ENCODE measurements at places on chromosomes 12 and 14.
A peak's percentile ranks its signal among the peaks of the same experiment; 100 is the strongest.

GRCh38 chr14:90924621-90925340 lies 108.6 kb upstream of the TTC7B start:
- DNase-seq = no peak

GRCh38 chr14:38280081-38280480 lies 24.2 kb upstream of the CLEC14A start:
- no peak for DNase-seq

GRCh38 chr12:28527631-28528249 lies 337.5 kb downstream of the CCDC91 start:
- DNase-seq = no peak

GRCh38 chr12:104094284-104094683 lies 30.0 kb downstream of the HCFC2 start:
- DNase-seq = no peak

GRCh38 chr12:68410018-68410660 lies 78.0 kb upstream of the MDM1 start:
- no peak for DNase-seq

- no peak for DNase-seq
Observed at GRCh38 chr12:117590999-117591398, 229.6 kb upstream of the NOS1 start.

GRCh38 chr14:78010688-78011087 lies 159.5 kb upstream of the NRXN3 start:
- DNase-seq = no peak

DNA sequence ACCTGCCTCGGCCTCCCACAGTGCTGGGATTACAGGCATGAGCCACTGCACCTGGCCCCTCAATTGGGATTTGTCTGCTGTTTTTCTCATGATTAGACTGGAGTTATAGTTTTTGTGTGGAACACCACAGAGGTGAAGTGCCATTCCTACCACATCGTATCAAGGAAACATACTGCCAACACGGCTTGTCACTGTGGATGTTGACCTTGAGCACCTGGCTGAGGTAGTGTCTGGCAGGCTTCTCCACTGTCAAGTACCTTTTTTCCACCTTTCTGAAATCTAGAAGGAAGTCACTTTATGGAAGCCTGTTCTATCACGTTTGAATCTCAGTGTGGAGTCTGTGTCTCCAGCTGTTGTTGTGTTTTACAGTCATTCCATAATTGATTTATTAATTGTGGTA lies 21.4 kb upstream of the SEL1L start:
- no peak for DNase-seq

- peak; percentile 42 for DNase-seq
Observed at GRCh38 chr12:22100958-22101748, 55.1 kb downstream of the CMAS start.

- DNase-seq = no peak
Observed at GRCh38 chr12:124529565-124530276, 37.7 kb downstream of the NCOR2 start.

- no peak for DNase-seq
Observed at GRCh38 chr14:70696026-70696425, 54.3 kb downstream of the TTC9 start.

GRCh38 chr14:21118933-21119332 lies 18.1 kb downstream of the TMEM253 start:
- no peak for DNase-seq

DNA sequence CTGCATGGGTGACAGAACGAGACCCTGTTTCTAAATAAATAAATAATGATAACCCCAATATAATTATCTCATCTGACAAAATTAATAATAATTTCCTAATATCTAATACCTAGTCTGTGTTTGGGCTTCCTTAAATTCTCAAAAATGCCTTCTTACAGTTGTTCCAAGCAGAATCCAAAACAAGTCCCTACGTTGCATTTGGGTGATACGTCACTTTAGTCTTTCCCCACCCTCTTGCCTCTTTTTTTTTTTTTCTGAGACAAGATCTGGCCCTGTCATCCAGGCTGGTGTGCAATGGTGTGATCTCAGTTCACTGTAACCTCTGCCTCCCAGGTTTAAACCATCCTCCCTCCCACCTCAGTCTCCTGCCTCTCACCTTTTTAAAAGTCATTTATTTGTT lies 26.7 kb downstream of the VEZT start:
- DNase-seq = no peak

DNA sequence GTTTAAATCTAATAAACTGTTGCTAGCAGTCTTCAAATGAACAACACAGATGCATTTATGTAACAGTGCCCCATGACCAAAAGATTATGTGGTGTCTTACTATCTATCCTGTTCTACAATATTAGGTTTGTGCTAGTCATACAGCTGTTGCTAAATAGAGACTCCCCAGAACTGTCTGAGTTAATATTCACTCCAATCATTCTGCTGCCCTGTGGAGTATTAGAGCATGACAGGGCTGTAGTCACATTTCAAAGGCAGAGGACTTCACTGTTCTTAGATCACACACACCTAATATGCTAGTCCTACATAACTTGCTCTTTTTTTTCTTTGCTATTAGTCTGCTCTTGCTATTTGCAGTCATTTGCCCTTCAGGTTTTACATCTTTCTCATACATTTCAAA lies 157.6 kb upstream of the MDGA2 start:
- DNase-seq = no peak

DNA sequence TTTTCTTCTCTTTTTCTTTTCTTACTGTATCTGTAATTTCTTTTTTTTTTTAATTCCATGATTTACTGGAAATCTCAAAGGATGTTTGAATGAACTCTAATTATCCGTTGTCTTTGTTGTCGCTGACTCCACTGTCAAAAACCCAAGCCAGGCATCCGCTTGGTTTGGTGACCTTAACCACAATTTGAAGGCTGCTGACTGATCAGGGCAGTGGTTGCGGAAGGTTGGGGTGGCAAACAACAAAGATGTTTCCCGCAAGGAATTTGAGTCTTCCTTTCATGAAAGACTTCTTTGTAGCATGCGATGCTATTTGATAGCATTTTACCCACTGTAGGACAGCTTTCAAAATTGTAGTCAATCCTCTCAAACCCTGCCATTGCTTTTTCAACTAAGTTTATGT lies 1013.8 kb downstream of the DIO2 start:
- DNase-seq = no peak

- DNase-seq = no peak
Observed at GRCh38 chr14:95062220-95062619, 95.1 kb downstream of the DICER1 start.

GRCh38 chr12:19248929-19249602 lies 119.5 kb downstream of the PLEKHA5 start:
- DNase-seq = no peak

- no peak for DNase-seq
Observed at GRCh38 chr12:5520037-5520436, 88.1 kb downstream of the NTF3 start.

DNA sequence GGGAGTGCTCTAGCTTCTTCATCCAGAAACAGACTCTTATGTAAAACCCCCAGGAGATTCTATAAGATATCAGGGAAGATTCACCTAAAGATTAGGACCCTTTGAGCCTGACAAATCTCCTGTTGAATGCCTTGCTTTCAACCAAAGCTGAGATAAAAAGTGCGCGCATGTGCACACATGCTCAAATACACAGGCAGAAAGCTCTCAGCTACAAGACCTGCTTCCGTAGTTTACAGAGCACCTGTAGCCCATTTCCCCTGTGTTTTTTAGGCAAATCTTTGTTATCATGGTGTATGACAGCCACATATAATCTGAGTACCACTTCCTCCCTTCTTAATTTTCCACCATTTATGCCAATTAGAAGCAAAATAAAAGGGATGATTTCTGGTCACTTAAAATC lies 866.9 kb downstream of the NRXN3 start:
- DNase-seq = no peak

GRCh38 chr12:49673446-49674317 lies 33.5 kb downstream of the FMNL3 start:
- no peak for DNase-seq

DNA sequence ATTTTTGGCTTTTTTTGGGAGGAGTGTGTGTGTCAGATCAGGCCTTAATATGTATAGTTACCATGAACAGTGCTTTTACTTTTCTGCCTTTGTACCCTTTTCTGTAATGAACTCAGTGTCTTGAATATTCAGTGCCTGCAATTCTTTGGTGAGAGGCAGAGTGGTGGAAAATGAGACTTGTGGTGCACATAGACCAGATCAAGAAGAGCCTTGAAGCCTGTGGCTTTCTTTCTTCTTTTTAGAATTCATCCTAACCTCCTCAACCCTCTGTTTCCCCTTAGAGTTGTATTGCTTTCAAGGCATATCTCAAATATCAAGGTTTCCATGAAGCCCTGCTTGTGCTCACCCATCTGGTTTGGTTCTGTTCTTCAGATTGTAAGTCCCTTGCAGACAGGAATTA lies 2.6 kb downstream of the YLPM1 start:
- DNase-seq = no peak

GRCh38 chr12:110224379-110225304 lies 56.4 kb upstream of the ATP2A2 start:
- no peak for DNase-seq

GRCh38 chr12:109178532-109178931 lies 62.1 kb downstream of the ACACB start:
- DNase-seq = no peak

GRCh38 chr12:88200029-88200428 lies 57.9 kb downstream of the TMTC3 start:
- DNase-seq = no peak

DNA sequence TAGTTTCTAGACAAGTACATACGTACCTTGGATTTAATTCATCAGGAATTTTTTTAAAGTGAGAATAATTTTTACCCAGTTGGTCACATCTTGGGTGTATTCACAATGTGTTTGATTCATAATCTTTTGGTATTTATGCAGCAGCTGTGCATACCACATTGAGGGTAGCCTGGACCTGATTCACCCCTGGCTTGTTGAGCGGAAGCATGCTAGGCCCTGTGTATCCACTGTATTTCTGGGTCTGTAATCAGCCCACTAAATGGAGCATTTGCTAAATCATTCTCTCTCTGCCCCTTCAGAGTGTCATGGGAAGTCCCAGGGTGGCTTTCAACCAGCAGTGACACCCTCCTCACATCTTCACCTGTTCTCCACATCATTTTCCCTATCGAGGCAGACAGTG lies 203.8 kb upstream of the RGS6 start:
- no peak for DNase-seq

GRCh38 chr14:23660290-23661226 lies 24.4 kb downstream of the DHRS2 start:
- DNase-seq = peak; percentile 73

- peak; percentile 29 for DNase-seq
Observed at GRCh38 chr12:46373301-46374296, 1.0 kb upstream of the SLC38A2 start.

GRCh38 chr12:28828318-28828717 lies 320.8 kb upstream of the FAR2 start:
- DNase-seq = no peak

- no peak for DNase-seq
Observed at GRCh38 chr12:95838125-95838524, 20.6 kb upstream of the SNRPF start.

GRCh38 chr12:118061873-118062843 lies 1.2 kb upstream of the WSB2 start:
- no peak for DNase-seq

DNA sequence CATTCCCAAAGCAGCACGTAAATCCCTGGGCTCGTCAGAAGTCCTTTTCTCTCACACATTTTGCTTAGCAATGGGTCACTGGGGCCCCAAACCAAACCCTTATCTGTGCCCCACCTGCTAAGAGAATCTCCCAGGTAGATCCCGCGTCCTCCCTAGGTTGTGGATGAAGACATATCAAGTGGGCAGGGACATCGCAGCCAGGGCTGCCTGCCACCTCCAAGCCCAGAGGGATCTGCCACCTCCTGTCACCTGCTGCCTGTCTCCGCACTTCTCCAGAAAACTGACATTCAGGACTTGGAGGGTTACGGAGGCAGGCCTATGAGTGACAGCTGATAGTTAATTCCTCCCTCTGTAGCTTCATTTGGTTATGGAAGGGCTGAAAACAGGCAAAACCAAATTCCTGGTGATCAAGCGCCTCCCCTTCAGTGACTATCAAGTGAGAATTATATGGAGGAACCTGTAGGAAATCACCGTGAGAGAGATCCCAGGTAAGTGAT lies 19.5 kb downstream of the BCL11B start:
- no peak for DNase-seq

GRCh38 chr14:85695300-85695699 lies 165.4 kb downstream of the FLRT2 start:
- DNase-seq = no peak

DNA sequence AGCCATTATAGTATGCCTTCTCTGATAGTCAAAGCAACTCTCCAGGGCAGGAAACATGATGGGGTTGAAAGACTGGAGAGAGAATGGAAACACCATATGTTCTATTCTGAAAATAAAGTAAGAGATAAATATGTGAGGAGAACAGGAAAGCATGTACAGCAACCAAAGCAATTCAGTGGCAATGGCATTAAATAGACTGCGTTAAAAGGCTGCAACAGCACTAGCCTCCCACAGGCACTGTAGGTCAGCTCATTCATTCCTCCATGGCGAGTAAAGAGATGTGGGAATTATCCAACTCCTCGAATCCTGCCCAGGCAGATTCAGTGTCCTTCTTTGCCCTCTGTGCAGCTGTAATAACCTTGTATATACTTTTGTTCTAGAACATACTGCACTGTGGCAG lies 43.8 kb downstream of the ANO6 start:
- DNase-seq = no peak

DNA sequence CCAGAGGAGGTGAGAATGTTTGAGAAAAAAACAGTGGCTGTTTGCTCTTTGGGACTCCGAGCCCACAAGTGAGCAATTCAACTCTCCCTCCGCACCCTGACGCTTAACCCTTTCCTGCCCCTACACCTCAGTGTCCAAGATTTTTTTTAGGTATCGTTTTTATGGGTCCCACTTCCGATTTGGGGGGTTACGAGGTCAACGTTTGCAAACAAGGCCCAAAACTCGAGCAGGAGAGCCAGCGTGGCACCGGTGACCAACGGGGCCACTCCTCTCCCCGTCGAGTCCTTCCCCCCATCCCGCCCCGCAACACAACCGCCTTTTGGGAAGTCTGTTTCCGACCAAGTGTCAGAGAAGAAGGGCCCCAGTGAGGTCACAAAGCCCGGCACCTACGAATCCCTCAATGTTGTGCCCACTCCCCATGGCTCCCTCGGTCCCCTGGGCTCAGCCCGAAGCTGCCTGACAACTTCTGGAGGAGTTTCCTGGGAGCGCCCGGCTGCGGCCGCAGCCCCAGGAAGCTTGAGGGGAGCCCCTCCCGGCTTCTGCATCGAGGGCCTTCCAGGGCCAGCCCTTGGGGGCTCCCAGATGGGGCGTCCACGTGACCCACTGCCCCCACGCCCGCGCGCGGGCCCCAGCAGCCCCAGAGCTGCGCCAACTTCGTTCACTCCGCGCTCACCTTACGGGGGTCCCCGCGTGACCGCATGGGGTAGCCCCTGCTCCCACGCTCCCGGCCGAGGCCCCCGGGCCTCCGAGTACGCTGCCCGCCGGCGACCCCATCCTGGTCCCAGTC lies 1.2 kb downstream of the CDK2AP1 start:
- no peak for DNase-seq
